ENCODE measurements at places on chromosomes 1 and 21.

GRCh38 chr1:154406886-154407197 is 1.7 kb downstream of the IL6R start:
- DNase-seq: no peak

DNA sequence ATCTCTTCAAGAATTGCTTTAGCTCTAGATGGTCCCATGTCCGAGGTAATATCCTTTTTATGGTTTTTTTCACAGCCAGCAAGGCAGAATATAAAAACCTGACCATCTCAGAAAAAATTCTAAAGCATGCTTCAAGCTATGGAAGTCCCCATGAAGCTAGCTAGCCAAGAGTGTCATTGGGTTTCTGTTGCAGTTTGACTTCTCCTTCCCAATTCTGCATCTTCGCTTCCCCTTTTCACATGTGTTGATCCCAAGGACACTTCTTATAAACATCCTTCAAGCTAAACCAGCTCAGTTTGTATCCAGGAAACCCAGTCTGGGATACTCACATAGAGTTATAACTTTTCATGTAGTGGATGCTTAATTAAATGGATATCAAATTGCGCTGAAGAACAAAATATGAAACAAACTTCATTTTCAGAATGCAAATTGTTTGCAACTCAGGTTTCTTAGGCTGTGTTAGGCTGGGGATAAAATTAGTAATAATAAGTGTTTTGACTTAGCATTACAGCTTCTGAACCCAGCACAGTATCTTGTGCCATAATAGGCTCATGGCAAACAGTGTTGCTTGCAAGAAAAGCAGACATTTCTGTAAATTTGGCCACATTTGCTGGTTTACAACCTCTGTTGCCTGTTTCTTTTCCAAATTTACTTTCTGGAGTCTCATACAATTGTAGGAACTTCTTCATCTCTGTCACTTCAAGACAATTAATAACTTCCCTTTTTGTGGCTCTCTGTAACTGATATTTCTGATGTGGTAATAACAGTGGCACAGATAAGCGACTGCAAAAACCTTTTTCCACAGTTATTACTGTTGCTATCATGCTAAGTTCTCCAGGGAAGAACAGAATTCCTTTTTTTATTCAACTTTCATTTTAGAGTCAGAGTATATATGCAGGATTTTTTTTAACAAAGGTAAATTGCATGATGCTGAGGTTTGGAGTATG is 53.2 kb downstream of the NCAM2 start:
- no peak for DNase-seq

DNA sequence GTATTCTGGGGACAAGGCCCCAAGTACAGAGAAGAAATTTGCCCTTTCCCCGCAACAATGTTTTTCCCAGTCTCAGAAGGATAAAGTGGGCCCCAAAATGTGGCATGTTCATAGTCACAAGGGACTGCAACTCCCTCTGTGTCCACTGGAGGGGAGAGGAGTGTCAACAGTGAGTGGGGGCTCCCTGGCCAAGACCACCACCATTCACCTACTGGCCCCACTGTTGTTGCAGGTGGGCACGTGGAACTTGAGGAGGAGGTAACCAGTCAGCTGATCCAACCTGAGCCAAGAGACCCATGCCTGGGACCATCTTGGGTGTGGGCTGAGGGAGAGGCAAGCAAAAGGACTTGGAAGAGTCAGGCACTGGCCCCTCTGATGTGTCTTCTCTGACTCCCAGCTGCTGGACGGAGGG is 777 bp downstream of the NUDT17 start:
- DNase-seq: no peak

GRCh38 chr1:43358121-43358745 is 548 bp upstream of the CDC20 start:
- no peak for DNase-seq

DNA sequence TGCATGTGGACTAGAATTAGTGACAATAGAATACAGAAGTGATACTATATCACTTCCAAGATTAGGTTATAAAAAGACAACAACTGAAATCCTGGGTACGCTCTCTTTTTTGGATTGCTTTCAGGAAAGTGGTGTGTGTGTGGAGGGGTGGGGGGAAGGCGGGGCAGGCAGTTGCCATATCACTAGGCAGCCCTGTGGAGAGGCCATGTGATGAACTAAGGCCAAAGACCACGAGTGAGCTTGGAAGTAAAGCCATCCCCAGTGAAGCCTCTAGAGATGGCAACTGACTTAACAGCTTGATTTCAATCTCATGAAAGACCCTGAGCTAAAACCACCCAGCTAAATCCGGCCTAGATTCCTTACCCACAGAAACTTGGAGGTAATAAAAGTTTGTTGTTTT is 6.2 kb upstream of the ASPM start:
- no peak for DNase-seq
